ENCODE measurements at places on chromosomes 6 and 20. TPM values are rescaled to one million over a fixed set of nuclear protein-coding genes. Genes with fewer than 3 reads are reported as not detected.

VSX1 gene
- 0.23 TPM for total RNA-seq

VTA1 gene
- total RNA-seq = 56.0 TPM

WFDC2 gene
- 76.4 TPM for total RNA-seq

PTK6 gene
- 0.32 TPM for total RNA-seq

HTR1E gene
- total RNA-seq = 0.09 TPM

DDX27 gene
- total RNA-seq = 46.5 TPM

OR2J3 gene
- 0.30 TPM for total RNA-seq

SLC2A10 gene
- 12.0 TPM for total RNA-seq

NNAT gene
- 59.8 TPM for total RNA-seq

MUCL3 gene
- total RNA-seq = 0.21 TPM

OR2W1 gene
- not detected for total RNA-seq

SIGLEC1 gene
- 0.04 TPM for total RNA-seq

- DNase-seq = peak; percentile 92
These were observed at the start of gene SMIM8 for GRCh38 chr6:87322304-87323212. Gene SMIM8 (plus strand): TSS chr6:87322588. CDS start chr6:87337032, 14,444 bp downstream.

- no peak for DNase-seq
These were observed 29.4 kb upstream of the ZNF831 start for GRCh38 chr20:59134182-59134581.

DNA sequence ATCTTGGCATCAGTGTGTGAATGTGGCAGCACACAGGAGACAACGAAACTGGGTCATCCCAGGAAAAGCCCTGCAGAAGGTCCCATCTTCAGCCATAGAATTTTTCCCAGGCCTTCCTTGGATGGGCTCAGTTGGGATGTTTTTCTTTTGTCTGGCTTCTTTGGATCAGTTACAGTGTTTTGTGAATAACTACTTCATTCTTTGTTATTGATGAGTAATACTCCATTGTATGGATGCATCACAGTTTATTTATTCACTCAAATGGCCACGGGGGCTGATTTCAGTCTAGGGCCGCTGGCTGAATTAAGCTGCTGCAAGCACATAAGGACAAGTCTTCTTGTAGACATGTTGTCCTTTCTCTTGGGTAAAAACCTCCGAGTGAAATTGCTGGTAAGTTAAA is 81.3 kb upstream of the CD93 start:
- no peak for DNase-seq

DNA sequence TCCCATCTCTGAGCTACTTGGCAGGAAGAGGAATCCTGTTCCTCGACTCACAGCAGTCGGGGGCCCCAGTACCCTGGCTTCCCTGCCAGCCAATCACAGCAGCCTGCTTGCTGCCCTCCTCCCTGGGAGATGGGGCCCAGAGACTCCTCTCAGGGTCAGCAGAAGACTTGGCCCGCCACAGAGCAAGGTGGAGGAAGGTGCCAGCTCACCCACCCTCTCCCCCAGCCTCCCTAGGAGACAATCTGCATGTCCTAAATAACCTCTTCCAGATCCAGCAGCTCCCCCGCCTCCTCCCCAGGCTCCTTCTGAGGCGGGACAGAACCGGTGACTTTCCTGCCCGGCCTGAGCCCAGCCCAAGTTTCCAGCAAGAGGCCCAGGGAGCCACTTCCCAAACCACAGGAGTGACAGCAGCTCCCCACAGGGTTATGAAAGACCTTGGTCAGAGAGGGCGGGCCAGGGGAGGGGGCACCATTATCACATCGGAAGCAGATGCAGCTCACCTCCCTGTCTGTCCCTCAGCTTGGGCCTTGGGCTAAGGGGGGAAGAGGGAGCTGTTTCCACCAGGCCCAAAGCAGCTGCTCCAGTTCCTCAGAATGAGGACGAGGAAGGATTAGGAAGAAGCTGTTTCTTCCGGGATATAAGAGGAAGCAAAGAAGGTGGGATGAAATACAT is 2.3 kb downstream of the CCND3 start:
- DNase-seq = peak; percentile 52

- no peak for DNase-seq
These were observed 52.0 kb upstream of the MTHFD1L start for GRCh38 chr6:150813319-150813992.

DNA sequence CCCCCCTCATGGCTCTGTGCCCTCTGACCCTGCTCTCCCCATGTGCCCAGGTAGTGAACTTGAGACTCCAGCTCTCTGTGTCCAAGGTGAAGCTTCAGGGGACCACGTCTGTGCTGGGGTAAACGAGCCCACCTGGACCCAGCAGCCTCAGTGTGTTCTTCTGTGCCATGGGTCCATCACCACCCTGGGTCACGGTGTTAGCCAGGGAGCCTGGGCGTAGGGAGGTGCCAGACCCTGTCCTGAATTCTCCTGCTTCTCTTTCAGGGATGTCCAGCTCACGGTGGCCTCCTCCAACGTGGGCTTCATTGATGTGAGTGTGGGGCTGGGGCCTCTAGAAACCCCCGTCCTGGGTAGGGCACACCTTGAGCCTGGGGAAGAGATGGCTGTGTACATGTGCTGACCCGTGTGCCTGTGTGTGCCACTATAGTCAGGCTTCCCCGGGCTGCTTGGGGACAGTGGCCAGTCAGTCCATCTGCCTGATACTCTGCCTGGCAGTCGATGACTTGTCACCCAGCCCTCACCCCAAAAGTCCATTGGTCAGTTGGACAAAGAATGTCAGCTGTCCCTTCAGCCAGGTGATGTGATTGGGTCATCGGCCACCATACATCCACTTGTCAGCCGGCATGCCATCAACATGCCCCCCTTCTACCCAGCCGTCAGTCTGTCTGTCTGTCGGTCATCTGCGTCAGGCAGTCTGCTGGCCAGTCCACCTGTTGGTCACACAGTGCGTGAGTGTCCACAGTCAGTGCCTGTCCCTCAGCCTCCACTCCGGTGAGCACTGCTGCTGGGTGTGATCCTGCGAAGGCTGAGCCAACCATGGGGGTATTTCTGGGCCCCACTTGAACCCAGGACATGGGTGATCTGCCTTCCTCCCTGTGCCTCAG is 10.9 kb upstream of the BPIFB6 start:
- no peak for DNase-seq

DNA sequence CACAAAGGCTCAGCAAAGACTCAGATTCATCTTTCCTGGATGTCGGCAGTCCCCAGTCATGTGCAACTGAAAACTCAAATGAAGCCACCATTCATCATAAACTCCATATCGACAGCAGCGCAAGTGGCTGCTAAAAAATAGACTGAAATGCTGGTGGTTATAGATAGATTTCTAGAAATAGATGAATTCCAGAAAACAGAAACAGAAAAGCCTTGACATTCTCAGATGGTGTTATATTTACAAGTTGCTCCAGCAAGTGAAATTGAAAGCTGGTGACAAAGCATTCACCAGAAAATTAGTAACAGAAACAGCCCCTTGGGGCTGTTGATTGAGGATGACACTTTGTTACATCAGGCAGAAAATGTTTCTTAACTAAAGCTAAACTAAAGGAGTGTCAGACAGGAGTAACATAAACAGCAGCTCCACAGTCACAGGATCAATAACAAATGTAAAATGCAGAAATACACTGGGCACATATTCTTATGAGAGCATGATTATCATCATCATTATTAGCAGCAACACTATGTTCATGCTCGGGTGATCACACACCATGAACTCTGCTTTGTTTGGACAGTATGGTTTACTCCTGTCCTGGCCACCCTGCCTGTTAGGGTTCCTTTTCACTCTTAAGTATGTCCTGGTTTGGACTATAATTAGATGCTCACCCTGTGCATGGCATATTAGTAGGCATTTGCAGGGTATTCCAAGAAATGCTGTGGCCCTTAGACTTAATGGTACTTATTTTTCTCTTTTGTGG is 36.4 kb upstream of the SLC35F1 start:
- no peak for DNase-seq

DNA sequence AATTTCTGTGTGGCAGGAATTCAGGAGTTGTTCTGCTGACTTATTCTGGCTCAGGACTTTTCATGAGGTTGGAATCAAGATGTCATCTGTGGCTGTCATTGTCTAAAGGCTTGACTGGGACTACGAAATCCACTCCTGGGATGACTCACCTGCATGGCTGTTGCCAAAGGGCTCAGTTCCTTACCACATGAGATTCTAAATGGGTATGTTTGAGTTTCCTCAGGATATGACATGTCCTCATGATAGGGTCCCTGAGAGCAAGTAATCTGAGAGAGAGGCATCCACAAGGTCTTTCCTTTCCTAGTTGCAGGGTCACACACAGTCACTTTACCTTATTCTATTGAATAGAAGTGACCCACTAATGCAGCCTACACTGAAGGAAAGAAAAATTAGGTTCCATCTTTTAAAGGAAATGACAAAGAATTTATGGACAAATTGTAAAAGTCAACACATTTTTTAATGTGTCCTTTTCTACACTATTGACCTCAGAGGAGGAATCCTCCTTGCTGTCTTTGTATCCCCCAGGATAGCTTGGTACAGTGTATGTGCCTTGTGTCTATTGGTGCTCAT is 1025.0 kb upstream of the GJE1 start:
- DNase-seq = no peak

GRCh38 chr6:154995254-154996015 is at the start of gene TIAM2:
Gene TIAM2 (plus strand): TSS chr6:154995315. CDS start chr6:155129224, 133,909 bp downstream.
- DNase-seq = peak; percentile 63

- DNase-seq = no peak
These were observed 17.1 kb upstream of the TINAG start for GRCh38 chr6:54291146-54291545.

- DNase-seq = no peak
These were observed 20.1 kb downstream of the ECT2L start for GRCh38 chr6:138815797-138816528.

GRCh38 chr6:89347825-89348224 is 4.7 kb downstream of the UBE2J1 start:
- no peak for DNase-seq

GRCh38 chr6:166551754-166552495 is 34.6 kb downstream of the RAMACL start:
- no peak for DNase-seq

GRCh38 chr20:11832851-11833250 is 84.8 kb upstream of the BTBD3 start:
- DNase-seq = no peak

GRCh38 chr20:49737260-49737659 is 23.6 kb upstream of the B4GALT5 start:
- DNase-seq = no peak

GRCh38 chr6:26020329-26021000 is 57.9 kb downstream of the TRIM38 start:
- DNase-seq = peak; percentile 59

GRCh38 chr20:56689852-56690485 is 60.9 kb downstream of the TFAP2C start:
- DNase-seq = no peak

GRCh38 chr6:56807989-56808337 is 146.9 kb upstream of the BEND6 start:
- DNase-seq = no peak

DNA sequence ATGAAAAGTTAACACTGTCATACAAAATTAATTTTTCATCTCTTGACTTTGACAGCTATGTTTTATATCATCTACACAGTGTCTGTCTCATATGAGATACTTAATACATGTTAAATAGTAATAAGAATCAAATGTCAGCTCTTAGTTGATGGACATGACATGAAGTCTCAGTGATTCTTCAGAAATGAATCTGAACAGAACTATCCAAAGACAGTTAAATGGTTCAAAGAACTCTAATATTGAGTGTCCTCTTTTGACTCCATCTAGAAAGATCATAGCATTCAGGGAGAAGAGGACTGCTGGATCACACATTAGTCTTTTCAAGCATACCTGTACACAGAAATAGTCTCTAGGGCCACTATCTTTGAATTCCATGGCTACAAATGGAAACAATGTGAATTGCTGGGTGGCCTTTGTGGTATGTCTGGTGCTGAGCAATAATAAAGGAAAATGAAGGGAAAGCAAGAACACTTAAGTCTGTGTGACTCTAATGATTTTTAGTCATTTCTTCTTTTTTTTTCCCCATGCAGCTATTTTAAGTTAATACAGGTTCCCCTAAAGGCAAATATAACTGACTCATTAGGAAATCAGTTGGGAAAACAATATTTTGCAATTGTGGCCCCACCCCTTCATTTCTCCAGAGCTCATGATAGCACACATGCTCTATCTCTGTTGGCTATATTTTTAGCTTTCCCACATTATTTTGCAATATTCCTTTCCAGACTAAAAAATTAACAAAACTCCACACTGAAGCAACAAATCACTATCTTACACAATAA is 367.5 kb downstream of the GRIK2 start:
- no peak for DNase-seq

GRCh38 chr20:49976542-49976941 is 6.2 kb upstream of the SNAI1 start:
- no peak for DNase-seq

DNA sequence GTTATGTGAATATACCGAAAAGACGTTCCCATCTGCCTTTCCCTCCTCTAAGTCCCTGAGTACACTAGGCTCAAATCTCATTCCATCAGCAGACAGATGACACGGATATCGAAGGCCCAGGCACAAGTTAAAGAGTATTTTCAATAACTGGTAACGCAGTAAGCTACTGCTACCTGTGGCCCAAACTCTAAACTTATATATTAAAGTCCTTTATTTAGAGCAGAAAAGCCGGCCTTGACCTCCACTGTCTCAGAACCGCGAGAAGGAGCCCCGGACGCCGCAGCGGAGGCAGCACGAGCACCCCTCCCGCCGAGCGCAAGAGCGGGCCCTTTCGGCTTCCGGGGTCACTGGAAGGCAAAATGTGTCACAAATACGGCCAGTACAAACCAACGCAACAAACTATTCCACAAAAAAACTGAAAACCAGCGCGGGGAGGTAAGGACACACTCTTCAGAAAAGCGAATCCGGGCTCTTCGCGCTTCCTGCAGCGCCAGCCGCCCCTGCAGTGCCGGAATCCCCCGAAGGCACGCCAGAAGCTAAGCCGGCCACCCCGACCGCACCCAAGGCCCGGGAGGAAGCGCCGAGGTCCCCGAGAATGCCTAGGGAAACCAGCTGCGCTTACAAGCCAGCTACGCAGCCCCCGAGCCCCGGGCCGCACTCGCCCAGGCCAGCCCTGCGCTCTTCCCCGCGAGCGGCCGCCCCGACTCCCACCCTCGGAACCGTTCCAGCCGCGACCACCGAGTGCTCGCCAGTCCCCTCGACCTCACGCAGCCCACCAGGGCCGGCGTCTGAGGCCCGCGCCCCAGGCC is 681 bp downstream of the DIDO1 start:
- no peak for DNase-seq

GRCh38 chr20:40703975-40704530 is 15.0 kb upstream of the MAFB start:
- no peak for DNase-seq

- DNase-seq = no peak
These were observed 383.8 kb upstream of the KHDRBS2 start for GRCh38 chr6:62669831-62670230.

DNA sequence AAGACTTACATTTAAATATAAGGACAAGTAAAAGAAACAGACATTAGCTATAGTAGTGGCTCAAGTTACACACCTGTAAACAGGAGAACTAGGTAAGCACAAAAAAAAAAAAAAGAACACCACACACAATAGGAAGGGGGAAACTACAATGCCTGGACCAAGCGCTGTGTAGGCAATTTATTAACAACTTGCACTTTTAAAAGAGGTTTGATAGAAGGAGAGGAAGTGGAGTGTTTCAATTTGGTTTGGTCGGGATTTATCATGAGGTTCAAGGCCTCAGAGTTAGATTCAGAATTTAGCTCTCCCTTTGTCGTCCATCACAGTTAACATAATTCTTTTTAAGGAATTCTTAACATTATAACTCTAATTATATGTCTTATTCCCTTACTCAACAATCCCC is 1.1 kb upstream of the USP49 start:
- no peak for DNase-seq

Data from WTC11 (cell line).